Stimulated activated CD8-positive, alpha-beta memory T cell treated with anti-CD3 and anti-CD28 coated beads, Interleukin-2, amount 100 ng/mL, for 1 hour (primary cell): ENCODE measurements at places on chromosomes 1 and 21.

DNA sequence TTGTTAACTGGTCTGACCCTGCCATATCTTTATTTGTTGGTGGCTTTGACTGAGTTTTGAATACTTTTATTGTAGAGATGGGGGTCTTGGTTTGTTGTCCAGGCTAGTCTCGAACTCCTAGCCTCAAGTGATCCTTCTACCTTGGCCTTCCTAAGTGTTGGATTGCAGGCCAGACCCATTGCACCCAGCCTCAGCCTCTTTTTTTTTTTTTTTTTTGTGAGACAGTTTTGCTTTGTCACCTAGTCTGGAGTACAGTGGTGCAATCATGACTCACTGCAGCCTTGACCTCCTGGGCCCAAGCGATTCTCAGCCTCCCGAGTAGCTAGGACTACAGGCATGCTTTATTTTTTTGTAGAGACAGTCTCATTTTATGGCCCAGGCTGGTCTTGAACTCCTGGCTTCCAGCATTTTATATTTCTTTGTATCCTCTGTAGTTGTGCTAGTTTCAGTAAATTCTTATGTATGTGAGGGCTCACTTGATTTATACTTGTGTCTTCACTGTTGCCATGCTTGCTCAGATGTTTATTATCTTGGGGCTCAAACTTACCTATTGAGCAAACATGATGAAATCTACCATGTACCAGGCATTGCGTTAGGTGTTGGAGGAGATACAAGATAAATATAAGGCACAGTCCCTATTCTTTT is 24.1 kb downstream of the THRAP3 start:
- DNase-seq = no peak

GRCh38 chr1:222880587-222880986 is 65.7 kb downstream of the DISP1 start:
- no peak for DNase-seq

GRCh38 chr1:92442351-92442750 is 44.4 kb downstream of the GFI1 start:
- DNase-seq = no peak

GRCh38 chr1:75067975-75068374 is 66.2 kb upstream of the LHX8 start:
- no peak for DNase-seq

DNA sequence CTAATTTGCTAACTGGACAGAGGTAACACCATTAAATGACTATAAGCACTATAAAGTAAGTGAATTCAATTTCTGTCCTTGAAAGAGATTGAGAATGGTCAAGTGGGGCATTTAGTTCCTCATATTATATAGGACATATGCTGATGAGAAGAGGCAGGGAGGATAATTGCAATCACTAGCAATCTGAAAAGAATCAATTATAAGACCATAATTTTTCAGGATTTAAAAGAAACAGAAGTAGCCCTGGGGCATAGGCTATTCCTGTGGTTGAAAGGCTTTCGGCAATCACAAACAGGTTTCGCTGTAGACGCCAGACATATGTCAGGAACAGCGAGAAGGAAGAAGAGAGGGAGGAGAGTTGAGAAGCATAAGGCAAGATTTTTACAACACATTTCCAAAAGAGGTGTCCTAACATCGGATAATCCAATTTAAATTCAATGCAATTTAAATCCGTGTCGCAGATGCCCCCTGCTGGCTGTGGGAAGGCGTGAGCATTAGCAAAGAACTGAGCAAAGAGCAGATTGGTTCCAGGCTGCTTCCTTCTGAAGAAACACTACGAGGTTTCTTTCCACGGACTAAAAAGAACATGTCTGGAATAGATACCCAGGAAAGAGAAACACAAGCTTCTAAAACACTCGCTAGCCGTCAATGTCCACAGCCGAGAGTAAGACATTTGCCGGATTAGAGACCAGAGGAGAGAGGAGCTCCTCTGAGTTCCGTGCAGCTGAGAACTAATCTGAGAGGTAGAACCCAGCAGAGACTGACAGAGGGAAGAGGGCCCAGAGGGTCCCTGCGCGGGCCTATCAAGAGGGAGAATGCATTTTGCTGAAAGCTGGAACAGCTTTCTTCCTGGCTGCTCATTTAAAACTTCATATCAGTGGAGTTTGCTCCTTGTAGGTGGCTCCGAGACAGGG is 27.9 kb downstream of the RGS5 start:
- no peak for DNase-seq

GRCh38 chr21:38965241-38965640 is 159.5 kb downstream of the ETS2 start:
- DNase-seq = no peak

DNA sequence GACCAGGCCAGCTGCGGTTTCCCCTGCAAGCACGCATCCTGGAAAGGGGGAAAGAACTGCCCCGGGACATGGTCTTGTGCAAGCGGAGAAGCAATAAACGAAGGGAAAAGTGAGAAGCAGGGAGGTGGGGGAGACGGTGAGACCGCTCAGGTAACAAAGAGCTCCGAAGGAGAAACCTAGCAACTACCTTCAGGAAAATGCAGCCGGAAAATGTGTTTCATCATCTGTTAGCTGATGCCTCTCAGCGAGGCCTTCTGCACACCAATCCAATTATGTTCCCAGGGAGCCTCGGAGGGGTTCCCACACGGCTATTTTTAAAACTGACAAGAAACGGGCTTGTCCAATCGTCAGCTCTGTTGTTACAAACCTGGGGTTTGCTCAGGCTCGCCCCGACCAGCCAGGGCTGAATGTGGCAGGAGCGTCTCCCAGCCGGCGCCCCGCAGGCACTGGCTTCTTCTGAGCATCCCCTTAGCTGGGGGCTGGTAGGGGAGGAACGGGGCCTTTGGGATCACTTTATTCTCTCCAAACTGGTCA is 3.4 kb downstream of the RIPK4 start:
- no peak for DNase-seq

GRCh38 chr1:169361281-169361680 is 6.3 kb downstream of the NME7 start:
- DNase-seq = no peak

DNA sequence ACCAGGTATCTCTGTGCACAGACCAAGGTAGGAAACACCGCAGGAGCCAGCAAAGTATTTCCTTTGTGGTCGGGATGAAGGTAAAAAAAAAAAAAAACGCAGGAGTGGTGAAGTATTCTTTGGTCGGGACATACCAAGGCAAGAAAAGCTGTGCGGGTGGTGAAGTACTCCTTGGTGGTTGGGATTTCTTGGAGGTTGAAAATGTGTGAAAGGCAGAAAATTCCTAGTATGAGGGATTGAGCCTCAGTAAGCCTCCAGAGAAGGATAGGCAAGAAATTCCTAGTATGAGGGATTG is 802.6 kb downstream of the PLA2G4A start:
- DNase-seq = no peak

DNA sequence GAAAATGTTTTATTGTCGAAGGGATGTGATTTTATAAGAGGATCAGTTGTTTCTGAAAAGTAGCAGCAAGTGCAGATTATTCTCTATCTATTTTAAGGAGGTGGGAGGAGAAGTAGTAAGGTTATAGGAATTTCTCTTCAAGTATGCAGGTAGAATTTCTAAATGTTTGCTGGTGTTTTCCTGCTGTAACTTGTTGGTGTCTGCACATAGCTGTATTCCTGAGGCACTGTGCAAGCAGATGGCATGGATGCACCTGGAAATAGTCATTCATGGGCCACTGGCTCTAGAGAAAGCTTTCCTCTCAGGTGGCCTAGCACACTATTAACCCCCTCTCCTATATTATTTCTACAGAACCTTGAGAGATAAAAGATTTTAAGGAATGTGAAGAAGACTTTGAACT is 30.3 kb upstream of the PODN start:
- no peak for DNase-seq

- DNase-seq = no peak
These were observed 16.8 kb downstream of the PTPRC start for GRCh38 chr1:198655459-198656121.

DNA sequence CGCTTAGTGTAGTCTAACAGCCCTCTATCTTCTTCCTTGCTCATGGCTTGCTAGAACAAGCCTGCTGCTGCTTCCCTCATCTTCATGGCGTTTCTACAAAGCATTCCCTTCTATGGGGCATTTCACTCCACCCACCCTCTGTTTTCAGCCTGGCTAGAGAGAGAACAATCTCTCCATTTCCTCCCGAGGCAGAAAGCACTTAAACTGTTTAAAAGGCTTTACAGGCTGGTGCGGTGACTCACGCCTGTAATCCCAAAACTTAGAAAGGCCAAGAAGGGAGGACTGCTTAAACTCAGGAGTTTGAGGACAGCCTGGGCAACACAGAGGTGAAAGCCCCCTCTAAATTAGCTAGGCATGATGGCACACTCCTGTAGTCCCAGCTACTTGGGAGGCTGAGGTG is 17.8 kb downstream of the ORC1 start:
- DNase-seq = no peak

- DNase-seq = no peak
These were observed 30.0 kb downstream of the IARS2 start for GRCh38 chr1:220123889-220124288.

DNA sequence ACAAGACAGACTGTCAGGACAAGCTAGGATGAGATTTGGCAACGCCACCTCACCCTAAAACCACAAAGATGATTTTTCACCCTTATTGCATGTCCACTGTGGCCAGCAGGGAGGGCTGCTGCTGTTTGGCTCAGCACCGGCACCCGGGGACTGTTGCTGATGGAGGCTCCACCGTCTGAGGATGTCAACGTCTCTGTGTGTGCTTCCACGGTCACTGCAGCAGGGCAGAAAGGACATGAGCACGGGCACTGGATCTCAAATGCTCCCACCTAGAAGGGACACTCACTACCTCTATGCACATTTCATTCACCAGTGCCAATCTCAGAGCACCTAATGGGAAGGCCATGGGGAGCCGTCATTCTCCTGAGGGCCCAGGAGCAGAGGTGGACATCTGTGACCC is 599.6 kb downstream of the PTPRU start:
- no peak for DNase-seq

GRCh38 chr1:246773213-246773641 is 49.0 kb downstream of the SCCPDH start:
- no peak for DNase-seq

- DNase-seq = no peak
These were observed 39.0 kb downstream of the VANGL1 start for GRCh38 chr1:115680730-115681111.

DNA sequence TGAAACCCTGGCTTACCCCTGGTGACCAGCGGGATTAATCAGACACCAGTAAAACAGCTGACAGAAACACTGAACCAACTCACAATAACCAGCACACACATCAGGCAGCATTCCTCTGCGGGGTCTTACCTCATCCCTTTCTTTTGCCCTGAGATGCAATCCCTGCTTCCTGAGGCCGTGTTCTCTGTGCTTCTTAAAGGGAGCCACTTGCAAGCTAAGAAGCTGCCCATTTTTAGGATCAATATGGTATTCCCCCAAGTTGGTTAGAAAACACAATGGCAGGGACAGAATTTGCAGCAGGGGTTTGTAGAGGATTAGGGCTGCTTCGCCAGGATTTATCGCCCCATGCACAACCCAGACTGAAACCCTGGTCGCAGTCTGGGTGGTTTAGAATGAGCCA is 74.7 kb upstream of the OLIG2 start:
- no peak for DNase-seq

DNA sequence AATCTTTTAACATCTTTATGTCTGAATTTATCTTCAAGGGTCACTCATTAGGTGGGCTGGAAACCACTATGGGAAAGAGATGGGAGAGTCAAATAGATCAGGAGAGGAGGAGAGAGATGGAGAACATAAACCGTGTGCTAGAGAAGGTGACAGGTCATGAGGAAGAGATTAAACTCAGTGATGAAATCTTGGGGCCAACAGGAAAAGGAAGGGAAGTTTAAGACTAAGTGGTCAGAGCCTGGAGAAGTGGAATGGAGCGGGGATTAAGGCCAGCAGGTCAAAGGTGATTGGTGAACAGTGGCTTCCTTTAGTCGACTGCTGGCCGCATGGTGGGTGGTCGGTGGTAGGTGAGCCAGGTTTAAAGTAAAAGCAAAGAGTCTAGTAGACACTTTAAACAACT is 169.3 kb upstream of the IVNS1ABP start:
- DNase-seq = no peak

- no peak for DNase-seq
These were observed 89.8 kb downstream of the MAN1C1 start for GRCh38 chr1:25706146-25707089.

DNA sequence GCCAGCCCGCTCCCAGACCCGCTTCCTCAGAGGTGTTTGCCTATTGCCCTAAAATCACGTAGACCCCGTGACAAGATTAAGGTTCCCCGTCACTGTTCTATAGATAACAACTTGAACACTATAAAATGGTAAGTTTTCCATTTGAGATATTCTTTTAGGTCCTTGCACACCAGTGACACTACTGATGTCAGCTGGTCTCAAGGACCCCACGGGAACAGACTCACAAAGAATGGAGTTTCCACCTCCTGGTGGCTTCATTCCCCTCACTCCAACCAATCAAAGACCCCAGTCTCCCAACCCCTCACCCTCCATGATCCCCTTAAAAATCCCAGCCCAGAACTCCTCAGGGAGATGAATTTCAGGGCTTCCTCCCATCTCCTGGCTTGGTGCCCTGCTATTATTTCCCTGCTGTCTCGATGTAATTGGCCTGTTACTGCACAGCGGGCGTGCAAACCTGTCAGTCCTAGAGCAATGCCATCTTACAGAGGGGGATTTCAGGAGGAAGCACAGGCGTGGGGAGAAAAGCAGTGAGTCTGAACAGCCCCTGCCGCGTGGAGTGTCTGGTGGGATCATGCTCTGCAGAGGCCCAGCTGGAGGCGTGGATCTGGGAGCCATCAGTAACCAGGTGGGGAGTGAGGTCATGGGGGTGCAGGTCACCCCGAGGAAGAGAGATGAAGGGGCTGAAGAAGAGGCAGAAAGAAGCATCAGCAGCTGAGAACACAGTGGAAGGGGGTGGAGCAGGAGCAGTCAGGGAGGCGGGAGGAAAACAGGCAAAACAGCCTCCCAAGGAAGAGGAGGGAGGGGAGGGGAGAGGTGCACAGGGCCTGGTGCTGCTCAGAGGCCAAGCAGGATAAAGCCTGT is 35.1 kb upstream of the LBR start:
- no peak for DNase-seq

DNA sequence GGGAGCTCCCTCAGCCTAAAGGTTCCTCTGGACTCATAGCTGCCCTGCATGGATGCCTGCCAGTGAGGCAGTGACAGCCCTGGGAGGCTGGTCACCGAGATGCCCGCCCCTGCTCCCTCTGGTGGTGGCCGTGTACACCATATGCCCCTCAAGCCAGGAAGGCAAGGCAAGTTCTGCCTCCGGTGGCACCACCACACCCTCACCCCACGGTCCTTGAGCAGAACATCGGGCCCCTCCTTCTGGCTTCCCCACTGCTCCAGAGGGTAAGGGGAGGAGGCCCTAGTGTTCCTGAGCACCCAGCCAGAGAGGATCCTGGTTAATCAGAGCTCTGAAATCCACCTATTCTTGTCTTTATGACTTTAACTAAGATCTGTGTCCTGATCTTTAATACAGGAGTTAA is 1.5 kb upstream of the S100A14 start:
- no peak for DNase-seq

DNA sequence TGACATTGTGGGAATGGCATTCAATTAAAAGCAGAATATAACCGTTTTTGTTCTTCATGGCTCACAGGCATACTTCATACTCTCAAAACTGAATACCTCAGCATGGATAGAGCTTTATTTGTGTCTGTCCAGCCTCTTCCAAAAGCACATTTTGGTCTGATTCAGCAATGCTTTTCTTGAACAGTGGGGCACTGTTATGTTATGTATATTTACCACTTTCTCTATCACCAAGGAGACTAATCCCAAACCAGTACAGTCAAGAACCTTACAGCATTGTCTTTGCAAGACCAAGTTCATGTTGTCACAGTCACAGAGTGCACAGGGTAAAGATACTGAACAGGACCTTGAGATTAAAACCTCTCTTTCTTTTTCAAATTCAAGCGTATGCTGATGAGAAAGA is 582.8 kb downstream of the PTBP2 start:
- DNase-seq = no peak
